Daoy (cell line): ENCODE measurements at places on chromosomes 11 and 22.

DNA sequence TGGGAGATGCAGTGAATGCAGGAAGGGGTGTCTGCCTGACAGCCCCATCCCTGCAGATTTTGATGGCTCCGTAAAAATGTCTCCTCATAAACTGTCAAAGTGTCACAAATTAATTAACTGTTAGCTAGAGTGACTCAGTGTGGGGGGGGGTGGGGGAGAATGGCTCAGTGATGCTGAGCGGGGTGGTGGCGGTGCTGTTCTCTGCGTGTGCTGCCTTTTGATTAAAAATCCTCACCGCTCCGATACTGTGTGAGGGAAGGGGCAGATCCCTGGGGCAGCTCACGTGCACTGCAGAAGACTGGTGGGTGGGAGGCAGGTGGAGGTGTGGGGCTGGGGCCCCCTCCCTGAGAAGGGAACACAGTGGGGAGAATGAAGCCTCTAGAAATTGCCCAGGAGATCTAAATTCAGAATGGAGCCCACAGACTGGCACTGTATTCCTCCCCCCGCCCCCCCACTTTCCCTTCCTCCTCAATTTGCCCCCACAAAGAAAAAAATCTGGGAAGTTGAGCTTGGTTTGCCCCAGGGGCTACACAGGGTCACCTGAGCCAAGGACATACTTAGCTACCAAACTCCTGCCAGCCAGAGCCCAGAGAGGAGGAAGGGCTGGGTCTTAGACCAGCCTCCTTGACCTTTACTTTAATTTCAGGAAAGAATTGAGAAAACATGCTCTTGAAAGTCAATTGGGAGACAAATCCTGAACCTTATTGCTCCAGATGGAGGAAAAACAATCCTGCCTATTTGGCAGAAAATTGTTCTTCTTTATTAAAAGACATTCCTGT lies 39.8 kb downstream of the DRD2 start:
- DNase-seq = no peak

DNA sequence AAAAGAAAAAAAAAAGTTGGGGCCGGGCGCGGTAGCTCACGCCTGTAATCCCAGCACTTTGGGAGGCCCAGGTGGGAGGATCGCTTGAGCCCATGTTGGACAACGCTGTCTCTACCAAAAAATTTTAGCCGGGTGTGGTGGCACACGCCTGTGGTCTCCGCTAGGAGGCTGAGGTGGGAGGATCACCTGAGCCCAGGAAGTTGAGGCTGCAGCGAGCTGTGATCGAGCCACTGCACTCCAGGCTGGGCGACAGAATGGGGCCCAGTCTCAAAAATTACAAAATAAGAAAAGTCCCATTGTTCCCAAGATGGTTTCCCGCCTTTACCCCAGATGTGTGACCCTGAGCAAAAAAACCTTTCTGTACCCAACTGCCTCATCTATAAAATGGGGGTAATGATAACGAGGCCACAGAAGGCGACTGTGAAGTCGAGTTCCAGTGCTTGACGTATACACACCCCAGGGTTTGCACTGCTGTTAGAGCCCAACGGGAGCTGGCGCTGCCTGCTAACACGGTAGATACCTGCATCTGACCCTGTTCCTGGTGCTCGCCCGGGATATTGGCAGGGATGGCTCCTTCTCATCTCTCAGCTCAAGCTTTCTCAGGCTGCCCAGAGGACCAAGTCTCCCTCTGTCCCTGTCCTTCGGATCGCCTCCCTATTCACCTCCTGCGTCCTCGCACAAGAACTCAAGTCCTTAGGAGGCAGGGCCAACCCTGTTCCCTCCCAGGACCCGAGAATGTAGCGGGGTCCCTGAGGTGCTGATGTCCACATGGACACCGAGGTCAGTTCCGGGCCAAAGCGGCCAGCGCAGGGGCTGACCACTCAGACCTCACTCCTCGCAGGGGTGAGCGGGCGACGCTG lies 1.1 kb upstream of the RPLP2 start:
- DNase-seq = peak; percentile 30

DNA sequence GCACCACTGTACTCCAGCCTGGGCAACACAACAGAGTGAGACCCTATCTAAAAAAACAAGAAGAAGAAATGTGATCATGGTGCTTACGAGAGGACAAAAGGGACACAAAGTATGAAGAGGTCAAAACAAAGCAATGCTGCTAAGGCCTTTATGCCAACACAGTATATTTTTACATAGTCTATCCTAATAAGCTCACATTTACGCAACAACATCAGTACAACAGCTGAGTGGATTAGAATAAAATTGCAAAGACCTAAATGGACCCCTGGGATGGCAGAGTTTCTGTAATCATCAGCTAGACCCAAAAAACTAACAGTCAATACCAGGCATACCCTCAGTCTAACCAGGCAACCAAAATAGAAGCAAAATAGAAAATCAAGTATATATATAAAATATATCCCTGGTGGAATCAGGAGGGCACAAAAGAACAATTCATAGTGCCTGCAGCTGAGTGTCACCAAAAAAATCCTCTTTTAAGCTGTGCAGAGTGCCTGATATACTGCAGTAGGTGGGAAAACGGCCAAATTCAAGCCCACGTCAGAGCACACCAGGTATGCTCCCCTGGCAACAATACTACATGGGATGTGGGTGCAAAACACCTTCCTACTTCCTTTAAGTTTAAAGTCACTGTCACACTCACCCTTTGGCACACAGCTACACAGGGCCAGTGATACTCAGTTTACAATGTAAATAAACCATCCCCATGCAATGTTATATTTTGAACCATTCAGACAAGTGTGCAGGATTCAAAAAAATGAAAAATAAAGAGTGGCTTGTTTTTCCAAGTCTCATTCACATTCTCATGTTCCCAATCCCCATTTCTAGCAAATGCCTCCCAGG lies 57.8 kb downstream of the RBFOX2 start:
- no peak for DNase-seq

- peak; percentile 97 for DNase-seq
Observed at GRCh38 chr22:36028646-36029405, at the start of gene RBFOX2. Gene RBFOX2, minus strand, starts transcription at chr22:36028824. Its CDS starts 399 bp downstream, at chr22:36028425.

DNA sequence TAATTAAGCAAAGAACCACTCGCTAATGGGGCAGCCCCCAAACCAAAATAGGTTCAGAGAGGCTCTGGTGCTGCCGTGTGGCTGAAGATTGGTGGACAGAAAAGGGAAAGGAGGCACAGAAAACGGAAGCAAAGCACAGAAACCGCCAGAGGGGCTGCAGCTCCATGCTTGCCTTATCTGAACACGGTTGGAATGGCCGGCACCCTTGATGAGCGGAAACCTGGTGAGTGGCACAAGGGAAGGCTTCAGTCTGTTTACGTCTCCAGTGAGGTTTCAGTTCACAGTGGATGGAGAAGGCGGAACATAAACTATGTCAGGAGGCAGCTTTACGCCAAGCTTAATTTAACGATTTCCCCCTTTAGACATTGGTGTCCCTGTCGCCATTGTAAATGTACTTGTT lies 5.2 kb upstream of the PRR33 start:
- DNase-seq = no peak

DNA sequence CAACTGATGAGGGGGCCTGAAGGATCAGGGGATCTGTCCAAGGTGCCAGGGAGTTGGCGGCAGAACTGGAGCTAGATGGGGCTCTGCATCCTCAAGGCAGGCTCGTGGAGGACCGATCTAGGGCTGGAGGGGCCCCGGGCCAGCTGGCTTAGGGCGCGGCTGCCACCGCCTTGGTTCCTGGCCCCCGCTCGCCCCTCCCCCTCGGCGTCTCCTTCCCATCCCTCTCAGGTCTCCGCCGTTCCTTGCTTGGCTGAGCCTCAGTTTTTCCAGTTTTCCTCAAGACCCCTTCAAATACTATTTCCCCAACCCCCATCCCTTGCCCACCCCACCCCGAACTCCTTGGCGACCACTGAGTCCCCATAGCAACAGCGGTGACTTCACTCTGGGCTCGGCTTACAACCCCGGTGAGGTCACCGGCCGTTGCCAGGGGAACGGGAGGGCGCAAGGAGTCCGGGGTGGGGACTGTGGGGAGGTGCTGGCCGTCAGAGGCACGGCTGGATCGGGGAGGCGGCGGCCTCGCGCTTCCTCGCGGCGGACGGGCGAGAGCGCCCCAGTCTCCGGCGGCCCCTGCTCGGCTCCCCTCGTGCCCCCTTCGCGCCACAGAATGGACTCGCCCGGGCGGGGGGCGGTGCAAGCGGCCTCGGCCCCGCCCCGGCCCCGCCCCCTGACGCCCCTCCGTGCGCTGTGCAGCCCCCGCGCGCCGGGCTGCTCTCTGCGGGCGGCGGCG lies 7.5 kb downstream of the FREY1 start:
- DNase-seq = peak; percentile 94

DNA sequence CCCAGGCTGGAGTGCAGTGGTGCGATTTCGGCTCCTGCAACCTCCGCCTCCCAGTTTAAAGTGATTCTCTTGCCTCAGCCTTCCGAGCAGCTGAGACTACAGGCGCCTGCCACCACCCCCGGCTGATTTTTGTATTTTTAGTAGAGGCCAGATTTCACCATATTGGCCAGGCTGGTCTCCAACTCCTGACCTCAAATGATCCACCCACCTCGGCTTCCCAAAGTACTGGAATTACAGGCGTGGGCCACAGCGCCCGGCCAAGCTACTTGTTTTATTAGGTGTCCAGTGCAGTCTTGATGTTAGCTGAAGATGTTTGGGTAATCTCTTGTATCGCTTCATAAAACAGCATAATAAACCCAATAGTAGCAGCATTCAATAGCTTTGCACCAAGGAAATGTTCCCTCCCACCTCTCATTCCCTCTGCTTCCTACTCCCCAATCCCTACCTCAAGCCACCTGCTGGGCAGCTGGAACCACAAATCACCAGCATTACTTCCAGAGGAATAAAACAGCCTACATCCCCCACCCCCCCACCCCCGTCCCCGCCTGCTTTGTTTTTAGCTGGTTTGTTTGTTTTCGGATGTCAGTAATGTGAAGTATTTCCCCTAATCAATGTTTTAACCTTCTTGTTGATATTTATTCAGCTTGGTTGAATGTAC lies 11.0 kb upstream of the GRIK4 start:
- DNase-seq = no peak

DNA sequence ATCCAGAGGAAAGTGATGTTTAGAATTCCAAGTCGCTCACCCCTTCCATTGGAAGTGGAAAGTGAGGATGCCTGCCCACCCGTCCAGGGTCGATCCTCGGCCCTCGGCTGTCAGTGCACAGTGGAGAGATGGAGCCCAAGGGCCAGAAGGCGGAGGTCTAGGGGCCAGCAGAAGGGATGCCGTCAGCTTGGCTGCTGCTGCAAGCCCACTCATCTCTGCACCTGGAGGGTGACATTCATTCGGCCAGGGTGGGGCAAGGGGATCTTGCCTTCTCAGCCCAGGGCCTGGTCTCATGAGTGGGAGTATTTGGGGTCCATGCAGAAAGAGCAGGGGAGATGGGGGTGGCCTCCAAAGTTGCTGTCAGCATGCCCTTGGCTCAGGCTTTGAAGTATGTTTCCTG lies 30.7 kb downstream of the LINC01488 start:
- no peak for DNase-seq
